NCI-H2029 (cell line): ENCODE measurements at places on chromosomes 6 and 20.

DNA sequence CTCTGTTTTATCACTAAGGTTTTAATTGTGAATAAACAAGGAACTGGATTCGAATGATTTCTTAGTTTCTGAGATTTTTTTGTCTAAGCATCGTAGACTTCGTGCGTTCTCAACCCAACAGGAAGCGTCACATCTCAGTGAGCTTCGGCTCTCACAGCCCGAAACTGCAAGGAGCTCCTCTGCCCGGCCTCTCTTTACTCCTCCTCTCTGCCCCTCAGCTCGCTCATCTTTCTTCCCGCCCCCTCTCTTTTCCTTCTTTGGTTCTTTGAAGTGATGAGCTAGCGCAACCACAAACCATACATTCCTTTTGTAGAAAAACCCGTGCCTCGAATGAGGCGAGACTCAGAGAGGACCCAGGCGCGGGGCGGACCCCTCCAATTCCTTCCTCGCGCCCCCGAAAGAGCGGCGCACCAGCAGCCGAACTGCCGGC is 480 bp upstream of the NT5E start:
- no peak for DNase-seq

DNA sequence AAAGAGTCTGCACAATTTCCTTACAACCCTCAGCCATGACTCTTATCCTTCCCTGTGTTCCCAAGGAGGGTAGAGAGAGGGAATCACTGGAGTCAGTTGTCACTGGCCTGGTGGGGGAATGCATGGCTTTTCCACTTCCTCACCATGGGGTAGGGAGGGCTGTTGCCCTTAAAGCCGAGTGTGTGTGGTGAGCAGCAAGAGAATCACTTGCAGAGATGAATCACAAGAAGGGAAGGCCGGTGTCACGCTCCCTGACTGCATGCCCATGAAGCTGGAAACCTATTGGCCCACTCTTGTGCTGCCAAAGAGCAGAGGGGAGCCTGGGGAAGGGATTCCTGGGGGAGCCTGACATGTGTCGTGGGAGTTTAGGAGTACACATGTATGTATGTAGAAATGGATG is 18.1 kb upstream of the BMP6 start:
- DNase-seq: no peak

GRCh38 chr6:167824591-167825331 is 1.9 kb upstream of the AFDN start:
- DNase-seq: no peak

DNA sequence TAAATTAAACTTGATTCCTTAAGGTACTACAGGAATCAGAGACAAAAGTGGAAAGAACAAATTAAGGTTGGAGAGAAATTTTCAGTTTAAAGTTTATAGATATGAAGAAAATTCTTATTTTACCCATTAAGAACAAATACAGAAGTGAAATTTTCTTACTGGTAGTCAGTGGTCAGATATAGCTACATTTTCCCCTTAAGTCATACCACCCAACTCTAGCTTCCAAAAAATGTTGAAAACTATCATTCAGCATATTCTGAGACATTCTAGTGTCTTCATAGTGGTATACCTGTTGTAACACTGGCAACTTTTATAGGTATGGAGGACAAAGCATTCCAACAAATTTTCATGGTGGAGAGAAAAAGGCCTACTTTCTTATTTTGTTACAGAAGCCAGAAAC is 15.6 kb upstream of the SUMO4 start:
- DNase-seq: no peak

DNA sequence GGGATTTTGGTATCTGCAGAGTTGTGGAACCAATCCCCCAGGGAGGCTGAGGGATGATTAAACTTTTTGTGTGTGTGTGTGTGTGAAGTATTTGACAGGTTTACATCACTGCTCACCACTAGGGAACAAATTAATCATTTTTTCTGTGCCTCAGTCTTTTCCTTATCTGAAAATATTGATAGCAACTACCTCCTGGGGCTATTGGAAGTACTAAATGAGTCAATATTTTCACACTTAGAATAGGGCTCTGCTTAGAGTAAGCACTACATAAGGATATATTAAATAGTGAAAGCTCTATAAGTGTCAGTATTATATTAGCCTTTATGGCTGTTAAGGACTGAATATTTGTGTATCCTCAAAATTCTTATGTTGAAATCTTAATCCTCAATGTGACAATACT is 155.2 kb upstream of the UST start:
- no peak for DNase-seq

DNA sequence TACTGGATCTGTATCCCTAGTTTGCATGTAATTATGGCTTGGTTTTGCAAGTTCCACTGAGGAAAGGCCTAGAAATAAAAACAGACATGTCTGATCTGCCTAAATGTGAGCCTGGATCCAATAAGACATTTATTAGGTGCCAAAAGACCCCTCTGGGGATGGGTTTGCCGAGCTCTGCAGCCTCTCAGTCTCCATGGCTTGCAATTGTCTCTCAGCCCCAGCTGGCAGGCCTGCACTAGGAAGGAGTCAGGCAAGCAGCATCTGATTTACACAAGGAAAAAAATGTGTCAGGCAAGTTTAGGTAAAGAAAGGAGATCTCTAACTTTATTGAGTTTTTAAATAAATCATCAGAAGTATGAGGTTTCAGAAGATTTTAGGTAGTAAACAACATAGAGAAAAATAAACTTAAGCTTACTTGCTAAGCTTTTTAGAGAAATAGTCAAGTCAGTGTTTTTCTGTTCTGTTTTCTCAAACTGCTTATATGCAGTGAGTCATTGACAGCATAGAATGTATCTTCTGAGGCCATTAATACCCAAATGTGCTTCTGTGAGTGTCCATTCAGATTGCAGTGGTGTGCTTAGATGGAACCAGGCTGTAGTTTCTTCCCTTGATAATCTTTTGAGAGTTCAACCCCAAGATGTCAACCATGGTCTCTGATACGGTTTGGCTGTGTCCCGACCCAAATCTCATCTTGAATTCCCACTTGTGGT is 121.0 kb downstream of the FHL5 start:
- no peak for DNase-seq
